ENCODE measurements at places on chromosomes 13 and 19.
A peak's percentile ranks its signal among the peaks of the same experiment; 100 is the strongest.

DNA sequence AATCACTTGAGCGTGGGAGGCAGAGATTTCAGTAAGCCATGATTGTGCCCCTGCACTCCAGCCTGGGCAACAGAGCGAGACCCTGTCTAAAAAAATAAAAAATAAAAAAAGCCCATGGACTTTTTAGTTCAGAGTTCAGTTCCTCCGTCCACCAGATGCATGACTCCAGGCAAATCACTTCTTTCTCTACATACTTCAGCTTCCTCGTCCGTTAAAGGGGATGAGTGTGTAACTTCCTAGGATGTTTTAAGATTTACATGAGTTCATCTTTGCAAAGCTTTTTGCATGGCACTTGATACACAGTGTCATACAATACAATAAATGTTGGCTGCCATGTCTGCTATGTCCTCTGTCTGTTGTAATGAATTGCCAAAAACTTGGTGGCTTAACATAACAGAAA is 10.0 kb upstream of the FFAR2 start:
- DNase-seq = no peak
- no peak overlapping the region for H3K27ac ChIP-seq
- peaks cover 5% of the 10 kb centered on the region for H3K27me3 ChIP-seq
- peaks cover 16% of the 10 kb centered on the region for H3K4me1 ChIP-seq

GRCh38 chr19:11035441-11036377 is 53.6 kb upstream of the LDLR start:
- H3K4me3 ChIP-seq = no peak overlapping the region
- peak; percentile 96 for DNase-seq
- H3K27me3 ChIP-seq = no peaks in the 10 kb centered on the region
- H3K4me1 ChIP-seq = peaks cover 10% of the 10 kb centered on the region

DNA sequence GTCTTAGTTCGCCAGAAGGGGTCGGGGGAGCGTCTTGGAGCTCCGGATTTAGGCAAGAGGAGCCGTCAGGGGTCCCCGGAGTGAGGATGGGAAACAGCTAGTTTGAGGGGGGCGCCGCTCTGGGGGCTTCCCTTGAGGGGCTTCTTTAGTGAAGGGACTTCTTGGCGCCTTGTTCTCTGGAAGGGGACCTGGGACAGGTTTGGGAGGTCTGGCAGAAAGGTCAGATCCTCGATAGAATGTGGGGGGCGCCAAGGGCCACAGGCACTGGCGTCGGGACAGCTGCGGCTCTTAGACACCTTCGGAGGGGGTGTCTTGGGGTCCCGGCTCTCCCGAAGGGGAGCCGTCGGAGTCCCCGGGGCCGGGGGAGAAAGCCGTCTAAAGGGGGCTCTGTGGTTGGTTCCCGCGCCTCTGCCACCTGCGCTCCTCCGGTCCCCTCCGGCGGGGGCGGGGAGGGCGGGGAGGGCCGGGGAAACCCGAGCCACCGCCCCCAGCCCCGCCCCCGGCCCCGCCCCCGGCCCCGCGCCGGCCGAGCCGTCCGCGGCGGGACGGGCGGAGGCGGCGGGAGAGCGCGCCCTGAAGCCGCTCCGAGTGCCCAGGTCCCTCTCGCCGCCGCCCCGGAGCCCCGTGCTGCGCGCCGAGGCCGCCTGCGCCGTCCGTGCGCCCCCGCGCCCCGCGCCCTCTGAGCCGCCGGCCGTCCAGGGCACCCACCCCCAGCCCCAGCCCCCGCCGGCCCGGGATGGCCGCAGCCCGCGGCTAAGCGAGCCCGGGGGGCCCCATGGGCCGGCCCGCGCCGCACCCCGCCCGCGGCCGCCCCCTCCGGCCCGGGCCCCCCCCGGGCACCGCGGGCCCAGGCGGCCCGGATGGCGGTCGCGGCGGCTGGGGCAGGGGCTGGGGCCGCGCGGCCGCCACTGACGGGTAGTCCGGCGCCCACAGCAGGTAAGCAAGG is at the start of gene NRTN:
TSS of gene NRTN (plus strand) at position 552 of the 946 bp plus-strand sequence. CDS start 19,099 bp downstream, outside the sequence.
- DNase-seq = peak; percentile 71
- H3K4me3 ChIP-seq = peak within 1 kb of the TSS; percentile 66
- H3K4me1 ChIP-seq = no peaks in the 10 kb centered on the region
- peak within 1 kb of the TSS; percentile 84 for H3K27ac ChIP-seq
- no peaks in the 10 kb centered on the region for H3K36me3 ChIP-seq

DNA sequence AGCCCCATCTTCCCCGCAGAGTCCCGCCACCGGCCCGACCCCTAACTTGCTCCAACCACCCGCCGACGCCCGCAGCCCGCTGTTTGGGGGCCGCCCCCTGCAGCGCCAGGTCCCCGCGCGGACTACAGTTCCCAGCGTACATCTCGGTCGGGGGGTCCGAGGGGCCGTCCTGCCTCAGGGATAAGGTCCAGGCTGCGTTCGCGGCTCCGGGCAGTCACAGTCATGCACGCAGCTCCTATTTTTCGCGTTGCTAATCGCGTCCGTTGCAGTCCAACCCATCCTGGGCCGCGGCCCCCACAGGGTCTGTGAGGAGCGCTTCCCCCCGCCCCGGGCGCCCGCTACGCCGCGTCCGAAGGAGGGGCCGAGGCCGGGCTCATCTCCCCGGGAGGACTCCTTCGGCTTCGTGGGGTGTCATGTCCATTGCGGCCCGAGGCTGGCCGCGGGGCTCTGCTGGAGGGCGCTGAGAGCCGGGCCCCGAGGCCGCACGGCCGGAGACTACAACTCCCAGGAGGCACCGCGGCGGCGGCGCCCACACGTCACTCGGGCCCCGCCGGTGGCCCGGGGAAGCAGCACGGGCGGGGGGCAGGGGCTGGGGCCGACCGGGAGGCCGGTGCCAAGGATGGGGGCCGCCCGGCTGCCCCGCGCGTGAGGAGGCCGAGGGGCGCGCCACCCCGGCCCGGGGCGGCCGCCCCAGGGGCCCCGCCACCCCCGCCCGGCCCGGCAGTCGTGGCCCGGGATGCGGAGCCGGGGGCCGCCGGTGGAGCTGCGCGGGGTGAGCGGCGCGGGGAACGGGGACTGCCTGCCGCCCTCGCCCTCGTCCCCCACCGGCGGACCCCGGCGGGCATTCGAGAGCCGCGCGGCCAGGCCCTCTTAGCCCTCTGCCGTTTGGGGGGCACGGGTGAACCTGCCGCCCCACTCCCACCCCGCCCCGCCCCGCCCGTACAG is at the start of gene MAP3K10:
TSS of gene MAP3K10 (plus strand) at position 536 of the 945 bp plus-strand sequence. CDS start 606 bp downstream, outside the sequence.
- H3K27ac ChIP-seq = peak within 1 kb of the TSS; percentile 100
- DNase-seq = peak; percentile 87
- no peaks in the 10 kb centered on the region for H3K4me1 ChIP-seq
- no peaks in the 10 kb centered on the region for H3K27me3 ChIP-seq

DNA sequence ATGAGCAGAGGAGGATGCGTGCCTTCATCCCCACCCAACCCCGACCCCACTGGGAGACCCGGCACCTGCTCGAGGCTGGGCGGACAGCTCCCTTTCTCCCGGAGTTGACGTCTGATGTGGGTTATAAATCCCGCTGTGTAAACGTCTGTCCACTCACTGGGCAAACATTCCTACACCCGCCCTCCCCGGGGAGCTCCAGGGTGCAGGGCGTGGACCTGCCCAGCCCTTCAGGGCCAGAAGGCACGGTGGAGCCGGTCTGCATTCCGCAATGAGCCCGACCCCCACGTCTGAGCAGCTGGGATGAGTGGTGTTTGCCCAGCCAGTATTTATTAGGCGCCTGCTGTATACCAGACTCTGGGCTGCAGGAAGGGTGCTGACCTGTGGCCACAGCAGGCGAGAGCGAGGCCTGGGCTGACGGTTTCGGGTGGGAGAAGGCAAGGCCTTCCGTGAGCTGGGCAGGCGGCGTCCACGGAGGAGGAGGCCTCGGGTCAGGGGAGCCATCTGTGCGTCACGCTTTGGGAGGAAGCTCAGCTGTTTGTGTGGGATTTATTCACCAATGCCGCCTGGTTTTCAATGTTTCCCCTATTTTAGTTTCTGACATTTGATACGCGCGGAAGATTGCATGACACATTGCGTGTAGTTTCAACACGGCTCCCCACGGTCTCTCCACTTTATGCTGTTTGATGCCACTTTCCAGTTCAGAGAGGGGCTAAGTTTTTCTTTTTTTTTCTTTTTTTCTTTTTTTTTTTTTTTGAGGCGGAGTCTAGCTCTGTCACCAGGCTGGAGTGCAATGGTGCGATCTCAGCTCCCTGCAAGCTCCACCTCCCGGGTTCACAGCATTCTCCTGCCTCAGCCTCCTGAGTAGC is 2.0 kb downstream of the MISP start:
- peaks cover 7% of the 10 kb centered on the region for H3K27me3 ChIP-seq
- H3K27ac ChIP-seq = peak overlapping the region; percentile 64
- DNase-seq = peak; percentile 82
- H3K36me3 ChIP-seq = peaks cover under 1% of the 10 kb centered on the region
- H3K4me3 ChIP-seq = no peak overlapping the region
- no peaks in the 10 kb centered on the region for H3K4me1 ChIP-seq

DNA sequence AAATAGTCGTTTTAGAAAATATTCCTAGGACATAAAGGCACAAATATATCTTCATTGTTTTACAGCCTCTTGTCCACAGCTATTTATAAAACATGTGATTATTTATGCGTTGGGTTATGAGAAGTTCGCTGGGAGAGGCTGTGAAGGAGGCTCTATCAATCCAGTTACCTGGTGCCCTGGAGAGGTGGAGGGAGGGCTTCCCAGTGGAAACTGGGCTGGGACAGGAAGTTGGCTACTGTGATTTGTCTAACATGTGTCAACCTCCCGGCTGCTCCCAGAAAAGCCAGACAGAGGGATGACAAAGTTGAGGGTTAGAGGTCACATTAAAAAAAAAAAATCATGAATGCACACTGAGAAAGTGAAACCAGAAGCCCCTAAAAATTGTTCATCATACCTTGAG is 346.5 kb downstream of the ZNF536 start:
- DNase-seq = no peak
- H3K36me3 ChIP-seq = no peaks in the 10 kb centered on the region
- peak overlapping the region; percentile 93 for H3K27ac ChIP-seq

GRCh38 chr19:28737021-28737895 is 475.7 kb downstream of the UQCRFS1 start:
- H3K36me3 ChIP-seq = no peaks in the 10 kb centered on the region
- peak overlapping the region; percentile 50 for H3K27ac ChIP-seq
- peak overlapping the region; percentile 10 for H3K4me3 ChIP-seq
- peaks cover 20% of the 10 kb centered on the region for H3K4me1 ChIP-seq
- no peak for DNase-seq

DNA sequence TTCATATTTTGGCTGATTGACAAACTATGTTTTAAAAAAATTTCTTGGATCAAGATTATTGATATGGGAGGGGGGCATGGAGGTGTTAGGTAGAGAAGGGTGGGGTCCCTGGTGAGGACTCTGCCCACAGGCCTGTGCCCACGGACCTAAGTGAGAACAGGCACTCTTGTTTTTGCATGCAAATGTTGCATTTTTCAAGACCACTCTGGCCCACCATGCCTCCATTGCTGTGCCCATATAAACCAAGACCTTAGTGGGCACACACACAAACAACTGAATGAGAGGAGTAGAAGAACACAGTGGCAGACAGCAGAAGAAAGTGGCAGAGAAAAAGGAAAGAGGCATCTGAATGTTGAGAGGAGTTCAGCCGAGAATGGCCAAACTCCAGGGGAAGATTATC is 69.6 kb upstream of the ZNF98 start:
- no peak overlapping the region for H3K4me3 ChIP-seq
- no peak overlapping the region for H3K27ac ChIP-seq
- DNase-seq = no peak
- no peaks in the 10 kb centered on the region for H3K4me1 ChIP-seq
- no peaks in the 10 kb centered on the region for H3K27me3 ChIP-seq

DNA sequence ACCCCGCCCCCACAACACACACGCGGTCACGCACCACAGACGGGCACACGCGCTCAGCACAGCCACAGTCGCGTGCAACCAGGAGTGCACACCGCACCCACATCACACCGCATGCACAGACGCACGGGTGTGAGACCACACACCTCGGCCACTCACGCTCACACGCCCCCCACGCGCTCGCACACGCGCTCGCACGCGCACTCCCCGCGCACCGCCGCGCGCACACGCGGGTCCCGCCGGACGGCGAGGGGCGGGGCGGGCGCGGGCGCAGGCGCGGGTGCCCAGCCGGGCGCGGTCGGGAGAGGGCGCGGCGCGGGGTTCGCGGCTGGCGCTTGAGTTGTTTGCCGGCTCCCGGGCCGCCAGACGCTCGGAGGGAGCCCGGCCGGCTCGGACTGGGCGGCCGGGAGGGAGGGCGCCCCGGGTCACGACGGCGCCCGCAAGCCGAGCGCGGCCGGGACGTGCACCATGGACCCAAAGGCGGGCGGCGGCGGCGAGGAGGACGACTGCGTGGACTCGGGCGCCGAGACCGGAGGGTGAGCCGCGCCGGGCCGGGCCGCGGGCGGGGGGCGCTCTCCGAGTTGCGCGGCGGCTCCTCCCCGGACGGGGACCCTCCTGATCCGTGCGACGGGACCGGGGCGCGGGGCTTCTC is at the start of gene FAM124A:
TSS of gene FAM124A (plus strand) at position 362 of the 649 bp plus-strand sequence. CDS start at position 466, 104 bp downstream.
- DNase-seq = peak; percentile 75
- H3K4me1 ChIP-seq = peaks cover 42% of the 10 kb centered on the region
- peak within 1 kb of the TSS; percentile 77 for H3K27ac ChIP-seq
- H3K4me3 ChIP-seq = peak within 1 kb of the TSS; percentile 97
- no peaks in the 10 kb centered on the region for H3K36me3 ChIP-seq

DNA sequence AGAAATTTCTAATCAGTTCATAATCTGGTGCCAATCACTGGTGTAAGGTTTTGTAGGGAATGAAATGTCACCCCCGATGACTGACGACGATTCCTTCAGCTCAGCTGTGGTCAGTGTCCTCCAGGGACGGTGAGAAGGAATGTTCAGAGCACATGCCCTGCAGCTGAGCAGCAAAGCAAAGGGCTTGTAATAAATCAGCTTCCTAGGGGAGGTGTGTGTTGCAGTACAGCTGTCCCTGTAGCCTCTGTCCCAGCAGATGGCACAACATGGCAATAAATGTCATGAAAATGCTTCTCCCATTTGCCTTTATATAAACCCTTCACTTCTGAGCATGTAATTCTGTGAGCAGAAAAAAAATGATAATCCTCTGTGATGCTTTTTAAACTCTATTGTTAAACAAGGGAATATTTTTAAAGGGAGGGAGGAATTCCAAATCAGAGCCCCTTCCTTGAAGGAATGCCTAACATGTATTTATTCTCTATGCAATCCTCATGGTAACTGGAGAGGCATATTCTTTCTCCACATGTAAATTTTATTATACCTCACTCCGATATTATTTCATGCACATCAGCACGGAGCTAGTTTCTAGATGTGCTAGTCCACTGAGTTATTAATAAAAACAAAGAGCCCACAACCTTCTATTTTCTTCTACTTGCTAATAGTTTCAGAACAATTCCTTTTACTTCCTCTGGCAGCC is 102.5 kb downstream of the FAM216B start:
- no peak for DNase-seq
- H3K36me3 ChIP-seq = no peaks in the 10 kb centered on the region
- H3K4me1 ChIP-seq = peaks cover 21% of the 10 kb centered on the region
- no peaks in the 10 kb centered on the region for H3K27me3 ChIP-seq
